Esophagus squamous epithelium (tissue), 5 donors: ENCODE measurements at places on chromosomes 6 and 20.

- no peak for DNase-seq
These were observed 194.9 kb downstream of the PACRG start for GRCh38 chr6:162922563-162923166.

- DNase-seq, result no peak
These were observed 211.0 kb upstream of the SSTR4 start for GRCh38 chr20:22824077-22824476.

GRCh38 chr6:36984581-36985416 is 1.2 kb downstream of the MTCH1 start:
- no peak for DNase-seq

- no peak for DNase-seq
These were observed at the start of gene NOL4L for GRCh38 chr20:32585011-32585585. TSS of gene NOL4L (minus strand) at chr20:32585333. CDS start at chr20:32584890, 443 bp downstream.

DNA sequence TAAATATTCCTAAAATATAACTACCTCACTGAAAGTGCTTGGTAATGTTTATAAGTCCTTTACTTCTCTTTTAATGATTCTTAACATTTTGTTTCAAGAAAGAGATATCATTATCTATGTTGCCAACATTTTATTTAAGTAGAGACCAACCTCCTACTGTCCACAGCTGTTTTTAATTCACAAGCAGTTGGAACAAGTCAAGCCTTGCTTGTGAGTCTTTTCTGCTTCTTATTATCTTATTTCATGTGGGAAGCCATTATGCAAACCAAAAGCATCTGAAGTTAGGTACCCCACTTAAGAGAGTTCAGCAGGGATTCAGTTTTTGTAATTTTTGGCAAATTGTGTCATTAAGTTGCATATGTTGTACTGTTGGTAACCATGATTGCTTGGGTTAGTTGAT is 1714.5 kb downstream of the GRIK2 start:
- DNase-seq, result no peak

DNA sequence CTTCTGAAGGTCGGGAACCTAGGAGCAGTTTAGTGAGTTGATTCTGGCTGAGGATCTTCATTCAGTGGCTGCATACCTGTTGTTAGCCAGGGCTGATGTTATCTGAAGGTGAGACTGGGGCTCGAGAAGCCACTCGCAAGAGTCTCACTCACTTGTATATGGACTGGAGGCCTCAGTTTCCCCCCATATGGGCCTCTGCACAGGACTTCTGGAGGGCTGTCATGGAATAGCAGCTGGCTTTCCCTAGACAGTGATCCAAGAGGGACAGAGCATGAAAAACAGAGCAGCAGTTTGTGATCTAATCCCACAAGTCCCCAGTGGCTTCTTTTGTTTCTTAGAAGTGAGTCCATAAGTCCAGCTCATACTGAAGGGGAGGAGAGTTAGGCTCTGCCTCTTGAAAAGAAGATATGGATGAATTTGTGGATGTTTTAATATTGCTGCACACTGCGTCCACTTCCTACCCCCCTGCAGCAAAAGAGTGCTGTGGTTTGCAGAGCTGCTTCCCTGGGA is 623.4 kb downstream of the CDH26 start:
- DNase-seq, result no peak

DNA sequence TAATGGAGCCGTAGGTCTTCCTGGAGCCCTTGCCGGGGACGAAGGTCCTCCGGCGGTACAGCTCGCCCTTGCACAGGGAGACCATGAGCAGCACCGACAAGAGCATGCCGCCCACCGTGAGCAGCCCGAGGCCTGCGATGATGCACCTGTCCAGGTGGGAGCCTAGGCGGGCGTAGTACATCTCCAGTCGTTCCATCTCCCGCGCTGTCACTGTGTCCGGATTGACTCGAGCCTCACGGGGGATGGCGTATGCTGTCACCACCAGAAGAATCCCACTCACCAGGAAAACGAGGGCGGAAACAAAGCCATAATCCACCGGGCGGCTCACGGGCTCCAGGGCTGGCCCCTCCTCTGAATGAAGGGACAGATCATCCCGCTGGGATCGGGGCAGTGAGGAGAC is 3.8 kb downstream of the TMEM74B start:
- no peak for DNase-seq

GRCh38 chr20:9036593-9036992 is 32.3 kb upstream of the PLCB4 start:
- no peak for DNase-seq

GRCh38 chr20:51249781-51250180 is 226.9 kb upstream of the KCNG1 start:
- DNase-seq, result no peak

DNA sequence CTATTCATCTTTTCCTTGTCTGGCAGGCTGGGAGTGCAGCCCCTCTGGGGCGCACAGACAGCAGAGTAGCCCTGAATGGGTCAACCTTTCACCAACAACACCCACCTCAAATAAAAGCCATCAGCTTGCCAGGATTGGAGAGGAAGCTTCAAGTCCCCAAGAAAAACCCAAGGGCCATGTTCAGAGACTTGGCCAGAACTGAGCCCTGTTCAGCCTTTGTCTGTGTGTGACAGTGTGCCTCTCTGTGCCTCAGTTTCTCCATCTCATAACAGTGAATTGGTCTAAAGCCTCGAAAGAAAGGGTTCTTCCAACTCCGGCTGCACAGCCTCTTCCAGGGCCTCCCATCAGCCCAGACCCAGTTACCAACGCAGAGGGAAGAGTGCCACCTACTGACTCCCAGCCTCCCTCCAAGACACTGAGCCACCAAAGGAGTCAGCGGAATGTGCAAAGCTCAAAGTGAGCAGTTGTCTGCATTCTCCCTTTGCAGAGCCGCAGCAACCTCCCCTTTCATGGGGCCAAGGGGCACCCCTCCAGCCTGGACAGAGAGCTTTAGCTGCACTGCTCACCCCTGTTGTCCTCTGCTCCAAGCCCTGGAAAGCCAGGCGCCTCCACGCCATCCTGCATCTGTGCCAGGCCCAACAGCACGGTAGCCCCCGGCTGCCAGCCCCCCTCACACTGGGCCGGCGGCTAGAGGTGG is 82.7 kb upstream of the TOP1 start:
- no peak for DNase-seq

DNA sequence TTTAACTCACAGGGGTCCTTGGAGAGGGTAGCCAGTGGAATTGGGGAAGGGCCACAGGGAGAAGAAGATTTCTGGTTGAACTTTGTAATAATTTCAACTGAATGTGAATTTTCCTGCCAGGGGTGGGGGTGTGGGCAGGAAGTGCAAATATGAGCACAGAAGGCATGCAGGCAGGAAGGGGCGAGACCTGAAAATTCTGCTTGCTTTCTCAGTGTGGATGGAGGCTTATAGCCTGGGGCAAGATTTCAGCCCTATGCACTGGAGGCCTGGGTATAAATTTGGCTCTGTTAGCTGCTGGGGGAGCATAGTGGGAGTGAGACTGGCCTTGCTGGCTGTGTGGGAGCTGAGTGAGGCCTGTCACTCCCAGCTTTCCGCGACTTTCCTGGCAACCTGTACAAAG is 54.4 kb downstream of the PERP start:
- no peak for DNase-seq

- DNase-seq, result no peak
These were observed 137.3 kb downstream of the HTR1B start for GRCh38 chr6:77326029-77326428.

DNA sequence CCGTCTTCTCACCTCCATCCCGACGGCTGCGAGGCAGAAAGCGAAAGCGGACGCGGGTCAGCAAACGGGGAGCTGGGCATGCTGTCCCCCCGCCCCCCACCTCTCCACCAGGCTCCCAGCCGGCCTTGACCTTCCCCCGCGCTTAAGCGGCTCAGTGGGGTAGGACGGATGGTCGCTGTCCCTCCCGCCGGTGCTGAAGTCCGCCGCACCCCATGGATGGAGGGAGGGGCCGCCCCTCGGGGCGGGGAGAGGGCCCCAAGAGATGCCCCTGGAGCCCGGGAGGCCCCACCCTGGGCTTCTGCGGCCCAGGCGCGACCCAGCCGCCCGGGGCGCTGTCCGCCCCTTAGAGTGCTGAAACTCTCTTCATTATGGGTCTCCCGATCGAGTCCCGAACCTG is at the start of gene KCNB1:
KCNB1 (minus strand) TSS at position 48 of the 397 bp plus-strand sequence. CDS start 188 bp downstream, outside the sequence.
- no peak for DNase-seq

- DNase-seq, result no peak
These were observed 107.0 kb downstream of the CD83 start for GRCh38 chr6:14224359-14225103.

DNA sequence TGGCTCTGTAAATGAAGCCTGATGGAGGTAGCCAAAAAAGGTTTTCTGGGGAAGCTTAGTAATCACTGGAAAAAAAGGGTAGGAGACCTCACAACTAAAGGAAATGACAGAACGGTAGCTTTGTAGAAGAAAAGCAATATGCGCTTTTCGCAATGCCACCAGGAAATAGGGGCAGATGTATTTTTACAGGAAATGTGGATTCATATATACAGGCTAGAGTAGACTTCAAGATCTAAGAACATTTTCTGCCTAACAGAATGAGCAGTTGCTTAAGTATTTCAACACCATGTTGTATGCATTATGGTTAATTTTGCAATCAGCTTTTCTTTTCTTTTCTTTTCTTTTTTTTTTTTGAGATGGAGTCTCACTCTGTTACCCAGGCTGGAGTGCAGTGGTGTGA is 219.6 kb downstream of the CD83 start:
- no peak for DNase-seq

DNA sequence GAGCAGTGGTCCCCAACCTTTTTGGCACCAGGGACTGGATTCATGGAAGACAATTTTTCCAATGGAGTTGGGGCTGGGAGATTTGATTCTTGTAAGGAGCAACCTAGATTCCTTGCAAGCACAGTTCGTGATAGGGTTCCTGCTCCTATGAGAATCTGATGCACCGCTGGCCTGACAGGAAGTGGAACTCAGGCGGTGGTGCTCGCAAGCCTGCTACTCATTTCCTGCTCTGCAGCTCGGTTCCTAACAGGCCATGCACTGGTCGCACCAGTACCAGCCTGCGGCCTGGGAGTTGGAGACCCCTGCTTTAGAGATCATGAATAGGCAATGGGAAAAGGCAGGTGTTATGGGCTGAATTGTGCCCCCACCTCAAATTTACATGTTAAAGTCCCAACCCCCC is 131.2 kb downstream of the PFDN4 start:
- DNase-seq, result no peak

DNA sequence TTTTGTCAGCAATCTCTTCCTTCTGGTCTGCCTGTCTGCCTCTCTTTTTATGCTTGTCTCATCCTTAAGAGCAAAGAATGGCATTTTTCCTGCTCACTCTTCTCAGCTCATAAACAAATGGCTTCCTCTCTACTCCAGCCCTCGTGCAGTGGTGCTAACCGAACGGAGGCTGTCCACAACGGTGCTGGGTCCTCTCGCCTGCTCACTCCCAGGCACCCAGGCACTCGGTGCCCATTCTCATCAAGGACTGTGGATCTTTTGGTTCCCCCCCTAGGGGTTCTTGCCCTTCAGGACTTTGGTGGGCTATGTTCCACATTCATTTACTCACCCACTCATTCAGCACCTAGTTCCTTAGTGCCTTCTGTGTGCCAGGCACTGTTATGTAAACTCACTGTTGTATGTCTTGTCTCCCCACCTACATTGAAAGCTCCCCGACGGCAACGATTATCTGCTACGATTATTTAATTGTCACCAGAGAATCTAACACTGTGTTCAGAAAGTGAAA is 113.9 kb downstream of the FYN start:
- no peak for DNase-seq

- DNase-seq, result no peak
These were observed 210.4 kb upstream of the SULF2 start for GRCh38 chr20:47995661-47996060.

- DNase-seq, result no peak
These were observed 149.8 kb downstream of the EYS start for GRCh38 chr6:65557224-65557623.

DNA sequence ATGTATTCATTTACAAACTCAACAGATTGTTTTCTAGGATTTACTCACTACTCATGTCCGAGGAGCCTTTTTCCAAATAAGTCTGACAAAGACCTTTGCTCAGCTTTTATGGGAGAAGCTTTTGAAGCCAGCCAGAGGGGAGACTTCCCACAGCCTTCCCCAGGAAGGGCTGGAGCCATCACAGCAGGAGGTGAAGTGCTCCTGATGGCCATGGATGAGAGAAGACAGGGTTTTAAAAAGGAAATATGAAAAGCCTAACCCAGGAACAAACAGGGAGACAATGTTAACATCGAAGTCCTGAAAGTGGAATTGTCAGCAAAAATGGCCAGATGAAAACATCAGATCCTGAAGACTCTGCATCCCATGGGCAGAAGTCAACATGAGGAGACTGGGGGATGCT is 11.6 kb upstream of the TAGAP start:
- no peak for DNase-seq

DNA sequence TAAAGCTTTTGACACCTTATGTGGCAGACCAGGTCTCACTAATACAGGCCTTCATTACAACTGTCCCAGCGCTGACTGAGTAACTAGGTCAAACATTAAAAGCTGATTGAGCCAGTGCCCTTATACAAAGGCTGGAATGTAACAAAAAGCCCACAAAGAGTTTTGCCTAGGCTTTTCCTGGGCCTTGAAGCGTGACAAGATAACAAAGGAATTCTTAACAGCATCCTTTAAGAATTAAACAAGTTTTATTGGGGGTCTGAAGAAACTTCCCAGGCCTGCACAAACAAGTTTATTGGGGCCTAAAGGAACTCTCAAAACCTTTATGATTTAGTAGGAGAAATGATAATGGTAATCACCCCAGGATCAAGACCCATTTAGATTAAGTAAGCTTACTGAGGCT is 267.6 kb upstream of the FAM83B start:
- no peak for DNase-seq

DNA sequence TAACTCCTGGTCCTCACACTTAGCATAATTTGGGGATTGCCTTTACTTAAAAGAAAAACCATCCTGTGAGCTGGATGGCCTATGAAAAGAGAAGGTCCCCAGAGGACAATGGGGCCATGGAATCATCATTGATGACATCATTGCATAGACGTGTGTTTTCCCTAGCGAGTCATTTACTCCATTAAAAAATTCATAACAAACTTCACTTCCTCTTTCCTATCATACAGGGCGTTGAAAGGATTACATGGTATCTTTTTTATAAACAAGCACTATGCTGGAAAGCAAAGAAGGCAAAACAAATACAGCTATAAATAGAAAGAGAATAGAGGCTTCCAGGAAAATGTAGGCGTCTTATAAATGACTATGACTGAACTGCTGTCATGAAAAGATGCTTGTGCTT is 11.3 kb upstream of the COL12A1 start:
- DNase-seq, result no peak

DNA sequence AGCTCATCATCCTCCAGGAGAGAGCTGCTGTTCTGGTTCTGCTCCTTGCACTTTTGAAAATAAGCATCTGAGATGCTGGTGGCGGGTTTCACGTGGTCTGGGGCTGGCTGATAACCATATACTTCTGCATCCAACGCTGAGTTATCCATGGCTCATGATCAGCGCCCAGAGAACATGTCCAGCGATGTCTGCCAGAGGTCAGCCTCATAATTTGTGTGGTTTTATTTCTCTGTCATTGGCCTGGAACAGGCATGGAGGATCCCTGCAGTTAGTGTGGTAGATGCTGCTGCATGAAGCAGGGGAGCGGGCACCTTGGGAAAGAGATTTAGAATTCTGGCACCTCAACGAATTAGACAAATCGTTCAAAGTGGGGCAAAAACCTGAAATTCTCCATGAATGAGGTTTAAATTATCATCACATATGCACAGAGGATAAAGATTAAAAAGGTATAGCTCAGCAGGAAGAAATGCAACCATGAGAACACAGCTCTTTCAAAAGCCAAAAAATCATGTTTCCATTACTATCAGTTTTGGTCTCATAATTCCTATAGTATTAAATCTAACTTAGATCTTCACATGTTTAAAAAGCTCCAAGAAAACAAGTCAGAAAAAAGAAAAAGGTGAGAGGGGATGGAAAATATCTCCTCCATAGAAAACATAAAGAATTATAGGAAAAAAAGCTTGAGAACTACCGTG is 157.2 kb downstream of the SOD2 start:
- no peak for DNase-seq

- no peak for DNase-seq
These were observed 145.7 kb downstream of the BTBD9 start for GRCh38 chr6:38493931-38494547.
